ENCODE measurements at places on chromosomes 1 and 21.

GRCh38 chr21:10521091-10521598, at the start of gene TPTE:
TSS of gene TPTE (plus strand) at chr21:10521583. CDS start at chr21:10538724, 17,141 bp downstream.
- no peak for DNase-seq

DNA sequence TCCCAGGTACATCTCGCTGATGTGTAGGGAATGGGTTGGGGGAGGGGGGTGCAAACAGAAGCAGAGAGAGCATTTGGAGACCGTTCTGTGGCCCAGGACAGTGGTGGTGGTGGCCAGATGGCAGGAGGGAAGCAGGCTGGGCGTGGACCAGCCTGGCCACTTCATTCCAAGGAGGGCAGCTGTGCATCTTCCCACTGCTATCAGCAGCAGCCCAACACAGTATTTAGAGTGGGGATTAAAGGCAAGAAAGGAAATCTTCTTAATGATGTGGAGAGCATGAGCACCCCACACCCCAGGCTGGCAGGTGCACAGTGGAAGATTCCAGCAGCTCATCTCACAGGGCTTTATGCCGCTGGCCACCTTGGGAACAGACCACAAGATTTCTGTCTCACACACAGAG, 198.7 kb downstream of the NPHP4 start:
- no peak for DNase-seq

DNA sequence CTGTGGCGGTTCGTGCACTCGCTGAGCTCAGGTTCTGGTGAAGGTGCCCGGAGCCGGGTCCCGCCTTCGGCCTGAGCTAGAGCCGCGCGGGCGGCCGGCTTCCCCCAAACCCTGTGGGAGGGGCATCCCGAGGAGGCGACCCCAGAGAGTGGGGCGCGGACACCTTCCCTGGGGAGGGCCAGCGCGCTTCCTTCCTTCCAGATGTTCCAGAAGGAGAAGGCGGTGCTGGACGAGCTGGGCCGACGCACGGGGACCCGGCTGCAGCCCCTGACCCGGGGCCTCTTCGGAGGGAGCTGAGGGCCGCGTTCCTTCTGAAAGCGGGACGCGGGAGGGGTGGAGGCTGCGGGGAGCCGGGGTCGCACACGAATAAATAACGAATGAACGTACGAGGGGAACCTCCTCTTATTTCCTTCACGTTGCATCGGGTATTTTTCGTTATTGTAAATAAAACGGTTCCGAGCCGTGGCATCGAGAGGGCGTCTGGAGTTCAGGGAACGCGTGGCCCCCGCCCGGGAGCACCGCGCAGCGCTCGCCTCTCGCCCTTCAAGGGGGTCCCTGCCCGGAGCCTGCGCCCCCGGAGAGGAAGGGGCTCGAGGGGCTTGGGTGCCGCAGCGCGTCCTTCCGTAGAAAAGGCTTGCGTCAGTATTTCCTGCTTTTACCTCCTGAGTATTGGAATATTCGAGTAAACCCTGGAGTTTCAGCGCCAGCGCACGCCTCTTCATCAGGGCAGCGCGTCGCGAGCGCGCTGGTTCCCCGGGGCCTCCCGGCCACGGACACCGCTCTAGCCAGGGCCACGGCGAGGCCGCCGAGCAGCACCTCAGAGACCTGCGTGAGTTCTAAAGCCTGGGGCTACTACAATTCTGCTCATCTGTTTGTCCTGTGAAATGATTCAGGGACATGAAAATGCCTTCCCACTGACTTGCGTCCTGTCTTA, 11.5 kb downstream of the YBEY start:
- no peak for DNase-seq

DNA sequence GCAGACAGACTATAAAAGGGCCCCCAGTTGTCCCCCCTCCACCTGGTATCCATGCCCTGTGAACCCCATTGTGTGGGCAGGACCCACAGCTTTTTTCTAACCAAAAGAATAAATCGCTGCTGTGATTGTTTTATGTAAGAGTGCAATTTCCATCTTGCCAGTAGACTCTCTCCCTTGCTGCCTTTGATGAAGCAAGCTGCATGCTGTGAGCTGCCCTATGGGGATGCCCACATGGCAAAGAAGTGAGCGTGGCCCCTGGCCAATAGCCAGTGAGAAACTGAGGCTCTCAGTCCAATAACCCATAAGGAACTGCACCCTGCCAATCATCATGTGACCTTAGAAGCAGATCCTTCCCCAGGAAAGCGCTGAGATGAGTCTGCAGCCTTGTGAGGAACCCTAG, 37.8 kb upstream of the FMOD start:
- DNase-seq: no peak

GRCh38 chr1:3772027-3772714, 378 bp upstream of the SMIM1 start:
- DNase-seq: peak; percentile 49

DNA sequence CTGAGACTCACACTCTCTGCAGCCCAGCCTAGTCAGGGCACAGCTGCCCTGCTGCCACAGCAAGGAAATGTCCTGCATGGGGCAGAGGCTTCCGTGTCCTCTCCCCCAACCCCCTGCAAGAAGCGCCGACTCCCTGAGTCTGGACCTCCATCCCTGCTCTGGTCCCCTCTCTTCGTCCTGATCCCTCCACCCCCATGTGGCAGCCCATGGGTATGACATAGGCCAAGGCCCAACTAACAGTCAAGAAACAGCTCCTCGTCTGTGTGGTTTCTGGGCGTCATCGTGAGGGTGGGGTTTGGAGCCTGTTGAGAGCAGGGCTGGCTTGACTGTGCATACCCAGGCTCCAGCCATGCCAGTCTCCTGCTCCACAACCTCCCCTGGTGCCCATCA, 19.5 kb downstream of the FAAH start:
- no peak for DNase-seq

DNA sequence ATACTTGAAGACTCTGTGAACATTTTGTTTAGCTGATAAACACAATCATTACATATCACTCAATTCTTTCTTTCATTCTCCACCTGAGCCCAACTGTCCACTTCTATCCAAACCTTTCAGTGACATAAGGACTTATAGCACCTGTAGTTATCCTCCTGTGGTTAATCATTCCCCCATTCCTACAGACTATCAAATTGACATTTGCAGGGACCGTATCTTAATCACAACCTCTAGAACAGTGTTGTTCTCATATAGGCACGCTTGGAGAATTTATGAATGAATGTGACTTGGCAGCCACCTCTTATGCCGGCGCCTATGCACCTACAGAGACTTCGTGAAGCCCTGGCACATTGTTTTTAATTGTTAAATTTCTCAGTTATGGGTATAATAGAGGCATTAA, 83.9 kb upstream of the CXADR start:
- DNase-seq: no peak

DNA sequence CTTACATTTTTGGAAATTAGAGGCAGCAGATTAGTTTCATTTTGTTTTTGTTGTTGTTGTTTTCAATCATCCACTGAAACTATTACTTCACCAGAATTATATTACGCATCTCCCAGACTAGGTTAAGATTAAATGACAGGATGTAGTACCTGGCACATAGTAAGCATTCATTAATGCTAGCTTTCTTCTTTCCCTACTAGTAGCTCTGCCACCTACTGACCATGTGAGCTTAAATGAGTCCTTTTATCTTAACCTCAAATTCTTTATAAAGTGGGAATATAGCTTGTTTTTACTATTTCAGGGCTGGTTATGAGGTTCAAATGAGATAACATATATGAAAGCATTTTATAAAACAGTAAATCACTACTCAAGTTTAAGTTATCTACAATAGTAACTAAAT, 10.2 kb upstream of the ASPM start:
- no peak for DNase-seq

DNA sequence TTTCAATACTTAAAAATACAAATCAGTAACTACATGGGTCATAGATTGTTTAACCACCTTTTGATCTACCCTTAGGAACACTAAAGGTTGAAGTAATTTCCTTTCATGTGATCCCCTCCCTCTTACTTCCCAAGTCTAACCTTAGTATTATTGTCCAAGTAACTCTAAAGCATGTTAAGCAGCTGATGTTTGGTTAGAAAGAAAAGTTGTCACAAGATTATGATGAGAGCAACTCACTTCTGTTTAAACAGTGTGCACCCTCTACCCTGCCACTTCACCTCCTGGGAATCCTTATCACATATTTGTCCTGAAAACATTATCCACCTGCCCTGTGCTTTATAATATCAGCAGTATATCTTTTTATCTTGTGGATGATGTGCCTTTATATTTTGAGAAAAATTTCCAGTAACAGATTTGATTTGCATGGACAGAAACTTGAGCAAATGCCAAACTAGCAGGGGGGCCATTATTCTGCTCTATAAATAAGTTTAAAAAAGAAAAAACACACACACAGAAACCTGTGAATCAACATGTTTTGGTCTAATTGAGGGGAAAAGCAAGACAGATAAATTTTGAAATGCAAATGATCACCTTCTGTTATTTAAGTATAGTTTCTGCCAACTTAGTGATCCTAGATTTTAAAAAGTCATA, 194.3 kb downstream of the RPS6KC1 start:
- no peak for DNase-seq

DNA sequence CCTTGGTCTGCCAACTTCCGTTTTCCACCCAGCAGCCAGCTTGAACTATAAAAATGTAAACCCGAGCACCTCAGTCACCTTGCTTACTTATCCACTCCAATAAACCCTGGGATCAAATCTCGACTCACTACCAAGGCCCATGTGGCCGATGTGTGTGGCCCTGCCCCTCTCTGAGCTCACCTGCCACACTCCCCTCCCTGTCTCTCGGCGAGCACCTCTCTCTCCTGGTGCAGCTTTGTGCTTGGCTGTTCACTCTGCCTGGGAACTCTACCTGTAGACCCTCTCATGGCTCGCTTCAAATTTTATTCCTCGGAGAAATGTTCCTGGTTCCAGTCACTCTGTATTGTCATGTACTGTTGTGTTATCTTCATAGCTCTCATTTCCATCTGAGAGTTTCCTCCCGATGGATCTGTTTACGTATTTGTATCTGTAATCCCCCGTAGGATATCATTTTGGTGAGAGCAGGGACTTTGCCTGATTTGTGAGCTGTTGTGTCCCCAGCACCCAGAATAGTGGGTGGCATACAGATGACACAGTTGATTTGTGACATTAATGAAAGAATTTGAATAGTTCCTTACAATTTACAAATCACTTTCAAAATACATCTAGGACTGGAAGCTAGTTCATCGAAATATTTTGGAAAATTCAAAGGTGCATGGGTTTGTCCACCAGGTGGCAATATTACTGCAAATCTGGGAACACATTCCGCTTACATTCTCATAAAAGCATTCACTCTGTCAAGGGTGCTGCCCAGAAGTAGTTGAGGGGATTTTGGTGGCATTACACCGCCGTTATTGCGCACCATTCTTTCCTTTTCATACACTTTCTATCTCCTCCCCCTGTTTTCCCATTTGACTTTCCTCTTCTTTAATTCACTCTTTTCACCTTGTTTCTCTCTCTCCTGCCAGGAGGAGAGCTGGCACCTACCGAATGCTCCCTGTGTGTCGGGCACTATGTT, 95.3 kb downstream of the ABCA4 start:
- no peak for DNase-seq

- no peak for DNase-seq
Observed at GRCh38 chr1:58214674-58215073, 331.9 kb downstream of the OMA1 start.

DNA sequence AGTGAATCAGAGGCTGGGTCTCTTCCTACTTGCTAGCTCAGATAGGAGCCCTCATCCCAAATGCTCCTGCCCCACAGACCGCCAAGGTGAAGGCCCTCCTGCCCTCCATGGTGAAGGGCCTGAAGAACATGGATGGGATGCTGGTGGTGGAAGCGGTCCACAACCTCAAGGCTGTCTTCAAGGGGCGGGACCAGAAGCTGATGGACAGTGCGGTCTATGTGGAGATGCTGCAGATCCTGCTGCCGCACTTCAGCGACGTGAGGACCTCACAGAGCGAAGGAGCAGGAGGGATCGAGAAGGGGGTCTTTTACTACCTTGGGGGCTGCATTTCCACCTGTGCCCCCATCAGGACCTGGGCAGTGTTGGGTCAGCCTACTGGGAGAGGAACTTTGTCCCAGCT, 14.6 kb upstream of the TTC4 start:
- no peak for DNase-seq

GRCh38 chr21:24255591-24255990, 1351.7 kb downstream of the MRPL39 start:
- DNase-seq: no peak

DNA sequence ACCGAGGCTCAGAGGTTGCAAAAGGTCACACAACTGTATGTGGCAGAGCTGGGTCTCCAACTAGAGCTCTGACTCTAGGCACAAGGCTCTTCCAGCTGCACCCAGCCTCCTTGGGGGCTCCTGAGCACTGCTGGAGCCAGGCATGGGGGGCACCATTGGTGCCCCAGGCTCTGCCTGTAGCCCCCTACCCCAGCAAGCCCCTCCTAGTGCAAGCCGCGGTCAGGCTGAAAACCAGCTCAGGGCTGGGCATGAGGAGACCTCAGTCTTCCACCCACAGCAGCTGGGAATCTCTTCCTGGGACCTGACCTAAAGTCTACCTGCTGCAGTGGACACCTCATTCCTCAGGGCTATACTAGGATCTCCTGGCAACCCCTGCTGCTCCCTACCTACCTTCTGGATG, 14.6 kb downstream of the TNNT2 start:
- no peak for DNase-seq

GRCh38 chr1:42935313-42935895, 23.3 kb downstream of the SLC2A1 start:
- no peak for DNase-seq

DNA sequence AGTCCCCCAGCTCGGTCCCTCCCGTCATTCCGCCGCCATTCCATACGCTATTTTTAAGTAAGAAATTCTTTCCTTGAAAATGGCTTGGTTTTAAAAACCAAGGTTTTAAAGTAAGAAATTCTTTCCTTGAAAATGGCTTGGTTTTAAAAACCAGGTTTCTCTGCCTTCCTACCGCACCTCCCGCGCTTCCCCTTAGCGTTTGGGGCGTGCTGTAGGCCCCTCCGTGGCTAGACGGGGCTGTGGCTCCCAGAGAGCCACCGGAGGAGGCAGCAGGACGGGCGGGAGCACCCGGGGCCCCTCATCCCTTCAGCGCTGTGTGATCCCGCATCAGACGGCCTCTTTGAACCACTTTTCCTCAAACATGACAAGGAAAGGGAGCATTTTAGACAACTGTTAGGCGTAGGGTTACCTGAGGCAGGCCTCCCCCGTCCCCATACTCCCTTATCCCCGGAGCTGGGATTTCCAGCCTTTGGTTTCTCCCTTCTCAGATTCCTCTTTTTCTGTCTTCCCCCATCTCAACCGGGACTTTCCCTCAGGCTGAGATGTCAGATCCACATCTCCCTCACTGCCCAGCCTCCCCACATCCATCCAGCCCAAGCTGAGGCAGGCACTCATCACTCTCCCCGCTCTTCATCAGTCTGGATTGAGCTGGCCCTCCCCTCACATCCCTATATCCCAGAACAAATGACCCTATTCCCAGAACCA, 541 bp upstream of the CD58 start:
- DNase-seq: no peak

GRCh38 chr1:200128081-200128480, 100.6 kb downstream of the NR5A2 start:
- DNase-seq: no peak
